ENCODE measurements at places on chromosomes 7 and 10.

DNA sequence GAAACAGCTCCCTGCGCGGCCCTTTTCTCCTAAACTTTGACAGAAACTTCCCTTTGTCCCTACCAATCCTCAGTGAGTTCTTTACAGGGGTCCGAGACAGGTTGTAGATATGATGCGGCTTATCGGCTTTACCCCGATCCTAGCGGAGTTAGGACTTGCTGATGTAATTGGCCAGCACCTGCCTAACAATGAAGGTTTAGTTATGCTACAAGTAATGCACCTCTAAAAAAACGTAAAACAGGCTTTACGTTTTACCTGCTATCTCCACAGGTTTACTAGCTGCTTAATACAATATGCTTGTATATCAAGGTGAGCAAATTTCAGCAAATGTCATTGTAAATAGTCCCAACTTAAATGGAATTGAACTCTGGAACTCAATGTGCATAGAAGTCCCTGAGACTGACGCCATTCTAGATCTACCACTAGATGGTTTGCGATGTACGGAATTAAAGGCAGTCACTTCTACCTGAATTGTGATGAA is 697 bp upstream of the SNX13 start:
- DNase-seq: no peak

GRCh38 chr10:112843623-112844022 is 106.4 kb upstream of the TCF7L2 start:
- no peak for DNase-seq

DNA sequence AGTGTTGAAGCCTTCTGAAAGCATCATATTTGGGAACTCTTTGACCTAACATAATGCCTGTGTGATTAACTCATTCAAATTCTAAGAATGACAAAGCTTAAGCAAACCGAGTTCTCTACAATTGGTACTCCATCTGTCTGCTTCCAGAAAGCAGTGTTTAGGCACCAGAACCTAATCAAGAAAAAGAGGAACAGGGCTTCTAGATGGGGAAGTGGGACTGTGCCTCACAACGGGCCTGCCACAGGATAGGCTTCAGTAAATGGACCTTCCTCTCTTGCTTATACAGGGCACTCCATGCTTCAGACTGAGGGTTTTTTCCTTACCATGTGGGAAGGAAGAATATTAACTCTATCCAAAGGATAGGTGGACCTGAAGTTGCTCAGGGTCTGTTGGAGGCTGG is 808.1 kb downstream of the XPNPEP1 start:
- no peak for DNase-seq

DNA sequence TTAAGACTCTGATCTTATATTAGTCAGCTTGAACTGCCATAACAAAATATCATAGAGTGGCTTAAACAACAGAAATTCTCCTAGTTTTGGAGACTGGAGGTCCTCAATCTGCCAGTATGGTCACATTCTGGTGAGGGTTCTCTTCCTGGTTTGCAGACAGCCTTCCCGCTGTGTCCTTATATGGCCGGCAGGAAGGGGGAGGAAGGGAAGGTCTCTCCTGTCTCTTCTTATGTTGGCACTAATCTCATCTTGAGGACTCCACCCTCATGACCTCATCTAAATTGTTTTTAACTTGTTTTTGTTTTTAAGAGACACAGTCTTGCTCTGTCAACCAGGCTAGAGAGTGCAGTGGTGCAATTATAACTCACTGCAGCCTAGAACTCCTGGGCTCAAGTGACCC is 53.1 kb downstream of the VPS41 start:
- no peak for DNase-seq

GRCh38 chr10:13956826-13957225 is 370.1 kb downstream of the PRPF18 start:
- DNase-seq: no peak

- no peak for DNase-seq
These were observed 189.7 kb downstream of the TMEM26 start for GRCh38 chr10:61263518-61263917.

GRCh38 chr10:95392681-95393164 is 101.9 kb upstream of the PDLIM1 start:
- no peak for DNase-seq

GRCh38 chr10:36556468-36556867 is 568.9 kb upstream of the ANKRD30A start:
- DNase-seq: no peak

DNA sequence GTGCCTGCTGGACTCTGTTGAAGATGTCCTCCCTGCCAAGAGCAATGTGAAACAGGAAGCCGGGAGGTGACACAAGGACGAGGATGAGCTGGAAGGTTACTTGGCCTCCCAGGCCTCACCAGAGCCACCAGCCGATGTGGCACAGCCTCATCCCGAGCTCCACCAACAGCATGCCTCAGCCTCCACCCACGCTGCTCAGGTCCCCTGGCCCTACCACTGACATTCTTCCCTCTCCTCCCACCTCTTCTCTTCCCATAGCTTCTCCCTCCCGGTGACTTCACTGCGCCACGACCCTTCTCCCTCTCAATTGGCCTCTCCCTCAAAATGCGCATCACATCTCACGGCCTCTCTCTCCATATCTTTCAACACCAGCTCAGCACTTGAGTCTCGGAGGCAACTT is 249.9 kb downstream of the SKAP2 start:
- DNase-seq: no peak

GRCh38 chr10:85100495-85100894 is 772.1 kb downstream of the CCSER2 start:
- DNase-seq: no peak

DNA sequence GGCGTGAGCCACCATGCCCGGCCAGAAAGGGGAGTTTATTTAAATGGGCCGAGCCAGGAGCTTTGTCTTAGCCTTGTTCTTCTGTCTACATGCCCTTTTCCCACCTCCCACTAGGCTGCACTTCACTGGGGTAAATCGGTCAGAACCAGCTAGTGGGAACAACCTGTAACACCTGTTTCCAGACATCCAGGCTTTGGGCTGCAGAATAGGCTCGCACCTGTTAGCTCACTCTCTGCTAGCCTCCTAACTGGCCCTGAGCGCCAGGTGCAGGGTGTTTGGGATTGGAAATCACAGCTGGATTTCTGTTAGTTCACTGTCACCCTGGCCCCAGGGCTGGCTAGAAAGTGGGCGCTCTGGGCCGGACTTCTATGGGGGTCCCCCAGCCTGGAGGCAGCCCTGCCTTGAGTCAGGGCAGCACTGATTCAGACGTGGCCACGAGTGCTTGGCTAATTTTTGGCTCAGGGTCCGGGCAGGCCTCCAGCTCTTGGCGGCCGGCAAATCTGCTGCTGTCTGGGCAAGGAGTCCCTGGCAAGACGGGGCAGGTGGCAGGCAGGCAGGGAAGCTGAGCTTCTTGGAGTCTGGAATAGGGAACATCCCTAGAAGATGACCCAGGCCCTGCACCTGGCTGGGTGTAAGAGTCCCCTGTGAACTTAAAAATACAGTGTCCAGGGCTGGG is 48.6 kb downstream of the GTF2IRD1 start:
- DNase-seq: peak; percentile 35

GRCh38 chr10:6145166-6145987 is 56.5 kb downstream of the RBM17 start:
- no peak for DNase-seq
